Stimulated activated CD8-positive, alpha-beta memory T cell treated with anti-CD3 and anti-CD28 coated beads, Interleukin-4, amount 100 ng/mL, for 1 hour (primary cell): ENCODE measurements at places on chromosomes 6 and 20.

GRCh38 chr6:21596145-21596948 is 2.8 kb downstream of the SOX4 start:
- no peak for DNase-seq

DNA sequence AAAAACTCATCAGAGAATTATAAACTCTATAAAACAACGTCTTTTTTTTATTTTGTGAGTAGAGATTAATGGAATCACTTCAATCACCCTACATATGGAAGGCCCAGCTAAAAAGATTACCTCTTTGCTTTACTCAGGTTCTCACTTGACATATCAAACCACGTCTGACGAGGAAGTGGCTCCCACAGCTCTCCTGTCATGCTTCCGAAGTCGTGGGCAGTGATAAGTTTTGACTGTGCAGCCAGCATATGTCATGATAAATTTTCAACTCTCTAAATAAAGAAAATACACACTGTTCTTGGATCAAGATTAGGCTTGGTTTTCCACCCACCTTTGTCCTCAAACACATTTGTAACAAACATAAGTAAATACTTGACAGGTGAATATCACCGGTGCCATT is 279.5 kb upstream of the RNF217 start:
- DNase-seq, result no peak

GRCh38 chr20:14717134-14717999 is 380.0 kb upstream of the FLRT3 start:
- DNase-seq, result no peak

DNA sequence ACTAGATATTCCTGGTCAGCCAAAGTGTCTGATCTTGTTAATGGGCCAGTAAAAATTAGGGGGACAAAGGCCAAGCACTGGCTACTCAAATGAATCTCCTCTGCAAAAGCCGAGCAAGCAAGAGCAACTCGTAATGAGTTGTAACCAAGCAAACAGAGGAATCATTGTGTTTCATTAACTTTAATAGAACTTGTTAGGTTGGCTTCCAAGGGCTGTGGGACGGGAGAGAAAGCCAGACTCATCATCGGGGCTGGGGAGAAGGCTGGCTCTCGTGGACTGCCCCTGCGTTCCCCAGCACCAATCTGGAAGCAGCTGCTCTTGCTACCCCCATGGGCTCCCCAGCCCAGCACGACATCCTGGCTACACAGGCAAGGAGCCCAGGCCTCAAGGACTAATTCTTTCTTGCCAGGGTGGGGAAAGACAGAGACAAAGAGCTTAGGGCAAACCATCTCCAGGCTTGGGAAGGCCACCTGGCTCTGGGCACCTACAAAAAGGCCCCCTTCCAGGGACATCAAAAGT is 10.5 kb upstream of the SCUBE3 start:
- DNase-seq, result no peak

GRCh38 chr6:44641344-44642031 is 254.0 kb downstream of the CDC5L start:
- no peak for DNase-seq

DNA sequence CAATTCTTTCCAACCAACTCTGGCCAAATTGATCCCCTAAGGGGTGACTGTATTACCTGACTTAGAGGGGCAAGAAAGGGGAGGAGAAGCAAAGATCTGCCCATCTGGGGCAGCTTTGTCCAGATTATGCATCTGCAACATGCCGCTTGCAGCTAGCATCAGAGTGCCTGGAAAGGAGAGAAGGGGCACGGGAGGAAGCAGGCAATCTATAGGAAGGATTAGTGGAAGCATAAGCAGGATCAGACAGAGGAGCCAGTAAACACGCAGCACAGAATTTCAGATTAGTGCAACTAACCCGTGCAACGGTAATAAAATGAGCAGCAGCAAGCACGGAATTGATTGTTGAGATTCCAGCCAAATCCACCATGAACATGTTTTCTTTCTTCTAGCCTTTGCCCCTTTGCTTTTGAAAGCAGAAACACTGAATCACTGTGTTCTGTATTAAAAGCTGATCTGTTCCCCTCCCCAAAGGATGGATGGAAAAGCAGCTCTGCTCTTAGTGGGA is 643.6 kb upstream of the CHD6 start:
- no peak for DNase-seq
